Fibroblast of lung (primary cell): ENCODE measurements at places on chromosomes 11 and 22. TPM values are rescaled to one million over a fixed set of nuclear protein-coding genes. Genes with fewer than 3 reads are reported as not detected.

SSTR3 gene
- not detected in 2 replicates for total RNA-seq

SCGB1A1 gene
- total RNA-seq: not detected in 2 replicates

MRGPRX3 gene
- total RNA-seq: not detected in 2 replicates

GRCh38 chr11:76639621-76640020 lies 30.9 kb downstream of the LRRC32 start:
- DNase-seq: no peak

- peak; percentile 8 for DNase-seq
Measured at GRCh38 chr22:45376703-45377102, 36.7 kb downstream of the SMC1B start.

- DNase-seq: no peak
Measured at GRCh38 chr11:44711113-44711786, 15.5 kb upstream of the TSPAN18 start.

DLAT gene
- total RNA-seq: 26.2 and 33.9 TPM in 2 replicates

DNA sequence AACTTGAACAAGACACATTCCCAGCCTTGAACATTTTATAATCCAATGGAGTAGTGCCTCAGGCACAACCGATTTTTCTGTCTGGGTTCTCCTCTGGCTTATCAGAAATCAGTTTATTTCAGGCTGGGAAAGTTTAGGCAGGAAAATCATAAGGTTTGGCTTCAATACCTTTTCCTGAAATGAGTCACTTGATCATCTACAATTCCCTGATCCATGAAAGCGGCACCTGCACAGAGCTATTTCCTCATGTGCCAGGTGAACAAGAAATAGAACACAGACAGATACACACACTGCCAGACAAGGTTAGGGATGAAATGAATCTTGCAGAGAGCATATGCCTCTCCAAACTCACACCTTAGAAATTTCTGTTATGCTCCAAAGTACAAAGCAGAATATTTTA lies 106.7 kb upstream of the OR9G4 start:
- no peak for DNase-seq

GRCh38 chr22:42604403-42604802 lies 10.3 kb downstream of the POLDIP3 start:
- no peak for DNase-seq
